Spinal cord (tissue), 10 donors: ENCODE measurements at places on chromosomes 3 and 15.

- peaks cover 4% of the 10 kb centered on the region for H3K4me1 ChIP-seq
- no peak overlapping the region for H3K4me3 ChIP-seq
- H3K36me3 ChIP-seq = peaks cover 6% of the 10 kb centered on the region
- H3K27ac ChIP-seq = no peak overlapping the region
- no peak for DNase-seq
- H3K27me3 ChIP-seq = no peaks in the 10 kb centered on the region
Observed at GRCh38 chr3:42106646-42107045, 15.5 kb downstream of the TRAK1 start.

DNA sequence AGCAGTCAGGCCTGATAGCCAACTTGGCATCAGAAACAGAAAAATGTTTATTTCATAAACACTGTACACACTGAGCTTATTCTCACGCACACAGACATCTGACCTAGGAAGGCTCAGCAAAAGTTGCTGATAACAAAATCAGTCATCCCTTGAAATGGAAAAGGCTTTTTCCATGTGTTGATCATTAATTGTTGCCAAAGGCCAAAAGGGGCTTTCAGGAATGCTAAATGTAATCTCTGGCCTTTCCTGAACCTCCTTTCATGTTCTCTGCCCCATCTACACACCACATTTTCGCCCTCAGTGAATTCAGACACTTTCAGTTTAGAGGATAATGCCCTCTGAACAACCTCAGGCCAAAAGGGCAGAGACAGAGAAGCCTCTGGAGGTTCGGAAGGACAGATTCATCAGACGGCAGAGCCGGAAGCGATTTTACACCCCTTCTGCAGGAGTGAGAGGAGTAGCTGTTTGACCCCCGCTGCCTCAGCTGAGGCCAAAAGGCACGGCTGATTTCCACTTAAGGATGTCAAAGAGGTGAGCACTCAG, 14.5 kb downstream of the RTP4 start:
- H3K27ac ChIP-seq = no peak overlapping the region
- no peaks in the 10 kb centered on the region for H3K4me1 ChIP-seq
- no peaks in the 10 kb centered on the region for H3K36me3 ChIP-seq
- no peak for DNase-seq

- H3K4me1 ChIP-seq = no peaks in the 10 kb centered on the region
- H3K4me3 ChIP-seq = no peak overlapping the region
- H3K27me3 ChIP-seq = no peaks in the 10 kb centered on the region
- H3K27ac ChIP-seq = no peak overlapping the region
- no peaks in the 10 kb centered on the region for H3K36me3 ChIP-seq
- DNase-seq = no peak
Observed at GRCh38 chr3:115085197-115085865, 61.8 kb downstream of the ZBTB20 start.

DNA sequence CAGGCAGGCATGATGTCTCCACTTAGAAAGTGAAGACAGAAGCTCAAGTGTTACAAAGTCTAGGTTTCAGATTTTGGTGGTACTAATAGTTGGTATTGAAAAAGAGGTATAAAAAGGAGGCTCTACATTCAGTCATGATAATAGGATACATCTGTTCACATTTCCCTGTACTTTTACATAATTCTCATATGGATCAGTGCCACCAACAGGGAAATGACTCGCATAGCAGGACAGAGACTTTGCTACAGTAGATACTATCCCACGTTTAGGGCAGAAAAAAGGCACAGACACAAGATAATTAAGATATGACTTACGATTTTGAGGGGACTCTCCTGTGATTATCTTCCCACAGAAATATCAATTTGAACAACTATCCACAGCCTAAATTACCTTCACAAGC, 1062.9 kb upstream of the EPHA6 start:
- no peaks in the 10 kb centered on the region for H3K36me3 ChIP-seq
- H3K4me1 ChIP-seq = no peaks in the 10 kb centered on the region
- H3K27me3 ChIP-seq = no peaks in the 10 kb centered on the region
- H3K4me3 ChIP-seq = no peak overlapping the region
- H3K27ac ChIP-seq = no peak overlapping the region

- no peak overlapping the region for H3K4me3 ChIP-seq
- no peaks in the 10 kb centered on the region for H3K27me3 ChIP-seq
- no peaks in the 10 kb centered on the region for H3K4me1 ChIP-seq
Observed at GRCh38 chr3:23590424-23591273, 215.1 kb upstream of the UBE2E1 start.

GRCh38 chr15:39061952-39062464, 497.4 kb upstream of the RASGRP1 start:
- no peak for DNase-seq
- H3K4me3 ChIP-seq = no peak overlapping the region
- no peaks in the 10 kb centered on the region for H3K36me3 ChIP-seq
- H3K27me3 ChIP-seq = no peaks in the 10 kb centered on the region
- no peak overlapping the region for H3K27ac ChIP-seq

DNA sequence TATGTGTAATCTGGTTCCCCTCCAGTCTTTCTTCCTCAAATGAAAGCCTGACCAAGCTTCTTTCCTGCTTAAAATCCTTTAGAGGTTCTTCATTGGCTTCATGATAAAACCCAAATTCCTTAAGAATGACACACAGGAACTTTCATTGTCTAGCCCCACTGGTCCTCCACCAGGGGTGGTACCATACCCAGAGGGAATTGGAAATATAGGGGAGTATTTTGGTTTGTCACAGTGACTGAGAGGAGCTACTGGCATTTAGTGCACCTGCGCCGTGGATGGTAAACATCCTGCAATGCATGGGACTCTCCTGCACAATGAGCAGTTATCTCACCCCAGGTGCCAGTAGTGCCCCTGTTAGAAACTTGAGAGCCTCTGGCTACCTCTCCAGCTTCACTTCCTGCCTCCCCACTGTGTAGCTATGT, 10.8 kb downstream of the ZWILCH start:
- no peak overlapping the region for H3K4me3 ChIP-seq
- H3K27me3 ChIP-seq = no peaks in the 10 kb centered on the region
- peaks cover 10% of the 10 kb centered on the region for H3K36me3 ChIP-seq
- no peak overlapping the region for H3K27ac ChIP-seq

DNA sequence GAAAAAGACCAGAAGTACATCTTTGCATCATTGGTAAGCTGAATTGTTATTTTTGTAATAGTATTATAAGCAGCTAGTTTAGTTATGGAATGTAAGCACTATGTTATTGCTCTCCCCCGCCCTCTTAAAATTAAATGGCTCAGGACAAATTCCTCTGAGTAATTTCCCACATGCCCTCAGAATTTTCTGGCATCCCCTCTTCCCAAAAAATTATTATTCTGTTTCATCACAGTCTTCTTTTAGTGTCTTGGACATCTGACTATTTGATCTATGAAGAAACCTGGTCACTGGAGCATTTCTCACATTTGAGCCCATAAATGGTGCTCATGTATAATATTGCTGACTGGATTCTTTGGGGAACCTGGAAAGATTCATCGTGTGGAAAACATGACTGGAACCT, 68.3 kb downstream of the KLHL25 start:
- peaks cover 17% of the 10 kb centered on the region for H3K36me3 ChIP-seq
- H3K27ac ChIP-seq = no peak overlapping the region
- no peak for DNase-seq
- H3K27me3 ChIP-seq = no peaks in the 10 kb centered on the region

- H3K27me3 ChIP-seq = peaks cover 2% of the 10 kb centered on the region
- H3K36me3 ChIP-seq = no peaks in the 10 kb centered on the region
- DNase-seq = no peak
- no peaks in the 10 kb centered on the region for H3K4me1 ChIP-seq
- H3K4me3 ChIP-seq = no peak overlapping the region
Observed at GRCh38 chr3:94252316-94252715, 189.5 kb downstream of the NSUN3 start.

DNA sequence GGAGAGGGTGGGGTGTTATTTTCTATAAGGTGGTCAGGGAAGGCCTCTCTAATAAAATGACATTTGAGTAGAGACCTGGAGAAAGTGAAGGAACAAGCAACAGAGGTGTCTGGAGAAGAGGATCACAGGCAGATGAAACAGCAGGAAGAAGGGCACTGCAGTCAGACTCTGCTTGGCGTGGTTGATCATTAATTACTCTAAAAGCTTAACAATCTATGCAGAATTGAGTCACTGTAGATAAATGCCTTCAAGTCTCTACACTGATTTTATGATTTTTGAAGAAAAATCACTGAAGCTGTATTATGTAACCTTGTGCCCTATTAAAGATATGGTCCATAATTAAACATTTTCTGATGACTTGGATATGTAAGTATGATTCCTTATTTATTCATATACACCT, 114.2 kb downstream of the TNIK start:
- no peak overlapping the region for H3K4me3 ChIP-seq
- H3K27me3 ChIP-seq = no peaks in the 10 kb centered on the region
- no peak for DNase-seq
- H3K27ac ChIP-seq = no peak overlapping the region
- H3K36me3 ChIP-seq = no peaks in the 10 kb centered on the region

- H3K27ac ChIP-seq = no peak overlapping the region
- H3K4me3 ChIP-seq = no peak overlapping the region
- no peak for DNase-seq
- no peaks in the 10 kb centered on the region for H3K4me1 ChIP-seq
Observed at GRCh38 chr3:102192575-102192974, 242.2 kb upstream of the ZPLD1 start.

DNA sequence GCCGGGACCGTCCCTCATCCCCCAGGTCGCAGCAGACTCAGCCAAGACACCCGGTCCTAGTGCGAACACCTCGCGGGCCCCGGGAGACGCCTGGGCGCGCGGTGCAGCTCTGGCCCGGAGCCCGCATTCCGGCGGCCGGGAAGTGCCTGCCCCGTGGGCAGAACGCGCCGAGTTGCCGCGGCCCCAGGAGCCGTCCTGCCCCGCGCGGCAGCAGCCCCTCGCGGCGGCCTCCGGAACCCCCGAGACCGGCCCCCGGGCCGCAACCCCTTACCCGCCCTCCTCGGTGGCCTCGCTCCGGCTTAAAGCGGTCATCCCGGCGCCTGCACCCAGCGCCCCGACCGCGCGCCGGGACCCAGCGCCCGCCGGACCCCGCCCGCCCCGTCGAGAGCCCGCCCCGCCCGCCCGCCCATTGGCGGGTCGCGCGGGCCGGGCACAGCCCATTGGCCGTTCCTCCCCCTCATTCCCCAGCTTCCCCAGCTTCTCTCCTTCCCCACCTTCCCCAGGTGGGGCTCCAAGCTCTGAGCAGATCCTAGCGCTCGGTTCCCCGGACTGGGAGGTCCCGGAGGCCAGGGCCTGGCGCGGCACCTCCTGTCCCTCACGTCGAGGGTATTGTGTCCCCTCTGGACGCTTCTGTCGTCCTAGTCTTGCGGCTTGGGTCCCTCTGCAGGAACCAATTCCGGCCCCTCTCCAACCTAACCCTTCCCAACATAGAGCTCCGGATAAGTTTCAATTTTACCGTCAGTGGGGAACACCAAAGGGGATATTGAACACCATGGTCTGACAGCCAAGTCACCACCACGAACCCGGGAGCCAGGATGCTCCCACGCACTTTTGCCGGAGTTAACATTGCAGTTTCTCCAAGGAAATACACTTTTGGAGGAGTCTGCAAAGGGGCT, at the start of gene GRAMD2A:
Gene GRAMD2A, minus strand, starts transcription at position 328 of the 896 bp plus-strand sequence.
- peaks cover 32% of the 10 kb centered on the region for H3K4me1 ChIP-seq
- H3K27ac ChIP-seq = no peak within 1 kb of the TSS
- H3K36me3 ChIP-seq = peaks cover 45% of the 10 kb centered on the region
- peaks cover 29% of the 10 kb centered on the region for H3K27me3 ChIP-seq
- H3K4me3 ChIP-seq = peak within 1 kb of the TSS; percentile 38

- no peak overlapping the region for H3K4me3 ChIP-seq
- DNase-seq = no peak
- no peaks in the 10 kb centered on the region for H3K27me3 ChIP-seq
Observed at GRCh38 chr3:29922992-29923746, 642.3 kb downstream of the RBMS3 start.

GRCh38 chr3:170354760-170355159, 2.8 kb upstream of the SKIL start:
- H3K36me3 ChIP-seq = no peaks in the 10 kb centered on the region
- no peak for DNase-seq
- no peak overlapping the region for H3K4me3 ChIP-seq
- no peaks in the 10 kb centered on the region for H3K27me3 ChIP-seq

DNA sequence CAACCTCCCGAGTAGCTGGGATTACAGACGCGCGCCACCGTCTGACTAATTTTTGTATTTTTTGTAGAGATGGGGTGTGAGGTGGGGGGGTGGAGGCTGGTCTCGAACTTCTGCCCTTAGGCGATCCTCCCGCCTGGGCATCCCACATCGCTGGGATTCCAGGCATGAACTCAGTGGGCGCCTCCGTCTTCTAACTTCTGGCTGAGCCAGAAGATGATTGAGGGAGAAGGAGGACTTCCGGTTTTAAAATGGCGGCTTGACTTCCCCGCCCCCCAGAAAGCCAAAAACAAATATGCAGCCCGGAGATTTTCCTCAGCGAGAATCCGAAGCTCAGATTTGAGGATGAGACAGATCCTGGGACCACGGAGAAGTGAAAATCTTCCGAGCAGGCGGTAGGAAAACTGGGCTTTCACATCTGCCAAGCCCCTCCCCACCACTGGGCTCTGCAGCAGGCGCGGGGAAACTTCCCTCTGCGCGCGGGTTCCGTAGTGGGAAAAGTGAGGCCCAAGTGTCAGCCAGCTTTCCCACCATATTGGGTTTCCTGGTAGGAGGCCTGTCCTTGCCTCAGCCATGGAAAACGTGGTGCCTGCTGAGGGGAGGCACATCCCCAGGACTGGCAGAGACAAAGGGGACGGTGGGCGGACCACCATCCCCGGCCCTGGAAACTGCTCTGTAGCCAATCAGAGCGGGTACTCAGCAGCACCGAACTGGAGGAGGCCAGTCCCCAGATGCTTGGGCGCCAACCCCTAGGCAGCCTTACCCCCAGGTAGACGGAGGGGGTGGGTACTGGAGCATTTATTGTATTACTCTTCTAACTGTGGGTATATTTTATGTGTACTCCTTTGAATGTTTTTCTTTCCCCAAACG, 17.3 kb downstream of the CHST14 start:
- no peaks in the 10 kb centered on the region for H3K27me3 ChIP-seq
- no peaks in the 10 kb centered on the region for H3K36me3 ChIP-seq
- no peak overlapping the region for H3K27ac ChIP-seq
- no peak overlapping the region for H3K4me3 ChIP-seq

DNA sequence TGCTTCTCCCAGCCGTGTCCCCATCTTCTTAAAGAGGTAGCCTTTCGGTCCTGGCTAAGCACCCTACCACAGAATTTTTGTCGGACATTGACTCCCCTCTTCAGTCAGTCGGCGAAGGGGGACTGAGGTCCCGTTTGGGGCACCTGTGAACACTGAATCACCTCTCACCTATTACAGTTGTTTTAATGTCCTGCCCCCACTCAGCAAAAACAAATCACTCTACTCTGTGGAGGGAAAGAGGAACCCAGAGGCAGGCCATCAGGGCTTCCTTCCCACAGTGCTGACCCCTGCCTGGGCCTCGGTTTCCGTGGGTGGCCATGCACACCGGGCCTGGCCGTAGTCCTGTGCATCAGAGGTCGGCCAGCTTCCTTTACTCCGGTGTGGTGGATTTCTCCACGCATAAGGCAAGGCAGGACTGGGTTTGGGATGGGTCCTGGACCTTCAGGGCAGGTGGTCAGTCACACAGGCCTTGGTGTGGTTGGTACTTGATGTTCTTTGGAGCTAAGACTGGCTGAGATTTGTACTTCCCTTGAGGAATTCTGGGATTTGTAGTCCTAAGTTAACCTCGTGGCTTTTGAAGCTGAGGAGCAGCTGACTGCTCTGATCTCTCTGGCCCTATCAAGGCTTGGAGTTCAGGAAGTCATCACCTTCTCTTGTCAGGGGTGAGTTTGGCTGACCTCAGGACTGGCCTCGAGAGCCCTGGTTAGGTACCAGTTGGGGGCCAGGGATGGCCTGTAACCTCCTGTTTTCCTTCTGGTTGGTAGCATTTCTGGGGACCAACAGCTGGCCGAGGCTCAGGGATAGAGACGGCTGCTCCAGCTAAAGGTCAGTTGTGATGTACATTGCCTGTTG, 627 bp upstream of the FAM131A start:
- peak; percentile 66 for DNase-seq
- H3K4me3 ChIP-seq = peak overlapping the region; percentile 62
- peaks cover 55% of the 10 kb centered on the region for H3K4me1 ChIP-seq
- peak overlapping the region; percentile 96 for H3K27ac ChIP-seq
